Stimulated activated CD8-positive, alpha-beta memory T cell treated with anti-CD3 and anti-CD28 coated beads, Interleukin-7, amount 100 ng/mL, for 24 hours (primary cell): ENCODE measurements at places on chromosomes 4 and X.

DNA sequence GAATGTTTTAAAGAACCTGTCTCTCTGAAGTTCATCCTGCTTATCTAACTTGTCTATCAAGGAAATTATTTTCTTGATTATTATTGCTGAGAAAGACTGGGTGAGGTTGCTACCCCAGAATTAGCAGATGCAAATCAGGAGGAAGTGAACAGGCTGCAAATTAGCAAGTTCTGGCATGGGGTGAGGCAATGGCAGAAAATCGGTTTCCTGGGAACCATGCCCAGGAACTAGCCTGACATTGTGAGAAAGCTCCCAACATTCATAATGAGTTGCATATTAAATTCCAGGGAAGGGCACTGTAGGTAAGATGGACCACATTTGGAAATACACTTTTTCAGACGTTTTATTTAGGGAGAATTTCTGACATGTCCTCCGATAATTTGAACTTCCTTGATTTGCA, 11.6 kb downstream of the ARSF start:
- DNase-seq = no peak

DNA sequence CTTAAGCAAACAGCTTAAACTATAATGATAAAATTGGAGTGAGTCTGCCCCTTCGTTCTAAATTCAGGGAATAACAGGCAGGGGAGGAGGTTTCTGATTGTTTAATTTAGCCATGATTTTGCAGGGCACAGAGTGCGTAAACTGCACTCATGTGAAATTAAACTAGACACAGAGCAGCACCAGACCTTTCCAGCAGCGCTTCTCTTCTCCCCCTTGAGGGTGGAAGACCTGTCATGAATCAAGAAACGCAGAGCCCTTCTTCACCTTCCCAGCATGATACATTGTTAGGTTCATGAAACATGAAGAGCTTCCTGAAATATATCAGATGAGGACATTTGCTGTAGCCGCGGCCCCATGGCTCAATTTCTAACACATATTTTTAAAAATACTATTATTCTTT, 63.1 kb downstream of the FAM114A1 start:
- no peak for DNase-seq

DNA sequence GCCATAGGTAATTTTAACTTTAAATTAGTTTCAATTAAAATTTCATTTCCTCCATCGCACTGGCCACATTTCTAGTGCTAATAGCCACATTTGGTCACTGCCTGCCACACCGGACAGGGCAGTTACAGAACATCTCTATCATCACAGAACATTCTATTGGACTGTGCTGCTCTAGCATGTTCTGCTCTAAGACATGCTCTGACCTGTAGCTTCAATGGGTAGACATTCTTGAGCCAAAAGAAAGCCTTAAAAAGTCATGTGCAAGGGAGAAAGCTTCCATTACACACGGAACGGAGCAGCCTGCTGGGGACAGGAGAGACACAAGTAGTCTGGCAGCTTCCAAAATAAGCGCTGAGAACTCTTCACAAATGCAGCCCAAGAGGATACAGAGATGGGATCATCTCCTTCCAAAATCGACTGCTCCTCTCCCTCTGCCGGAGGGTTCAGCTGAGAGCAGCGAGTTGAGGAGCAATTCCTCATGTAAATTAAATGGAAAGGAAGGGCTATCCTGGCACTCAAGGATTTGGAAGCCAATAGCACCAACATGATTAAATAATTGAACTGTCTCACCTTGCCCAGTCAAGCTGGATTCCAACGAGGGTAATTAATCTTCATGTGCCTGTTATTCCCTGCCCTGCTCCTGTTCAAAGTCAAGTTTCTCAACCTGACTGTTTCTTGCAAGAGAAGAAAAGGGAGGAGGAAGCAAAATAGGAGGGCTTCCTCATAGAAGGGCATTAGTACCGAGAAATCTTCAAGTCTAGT, 336.4 kb upstream of the NOCT start:
- DNase-seq = no peak

- no peak for DNase-seq
Measured at GRCh38 chr4:156798438-156798837, 173.2 kb downstream of the PDGFC start.

DNA sequence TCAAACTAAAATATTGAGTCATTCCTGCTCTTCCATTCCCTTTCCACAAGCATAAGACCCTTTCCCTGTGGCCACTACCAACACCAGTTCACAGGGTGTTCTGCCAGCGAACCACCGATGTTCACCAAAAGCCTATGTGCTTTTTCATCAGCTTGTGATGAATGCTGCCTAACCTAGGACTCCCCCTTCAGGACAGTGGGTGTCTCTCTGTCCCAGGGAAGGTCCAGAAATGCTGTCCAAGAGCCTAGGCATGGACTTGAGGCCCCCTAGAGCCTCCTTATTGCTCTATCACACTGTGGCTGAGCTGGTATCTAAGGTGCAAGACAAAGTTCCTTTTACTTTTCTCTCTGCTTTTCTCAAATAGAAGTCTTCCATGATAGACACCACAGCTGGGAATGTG, 1015.6 kb downstream of the PCDH19 start:
- DNase-seq = no peak
